ENCODE measurements at places on chromosomes 7 and 10.
A peak's percentile ranks its signal among the peaks of the same experiment; 100 is the strongest.

GRCh38 chr10:4174197-4174596 lies 389.2 kb upstream of the KLF6 start:
- DNase-seq, result no peak

DNA sequence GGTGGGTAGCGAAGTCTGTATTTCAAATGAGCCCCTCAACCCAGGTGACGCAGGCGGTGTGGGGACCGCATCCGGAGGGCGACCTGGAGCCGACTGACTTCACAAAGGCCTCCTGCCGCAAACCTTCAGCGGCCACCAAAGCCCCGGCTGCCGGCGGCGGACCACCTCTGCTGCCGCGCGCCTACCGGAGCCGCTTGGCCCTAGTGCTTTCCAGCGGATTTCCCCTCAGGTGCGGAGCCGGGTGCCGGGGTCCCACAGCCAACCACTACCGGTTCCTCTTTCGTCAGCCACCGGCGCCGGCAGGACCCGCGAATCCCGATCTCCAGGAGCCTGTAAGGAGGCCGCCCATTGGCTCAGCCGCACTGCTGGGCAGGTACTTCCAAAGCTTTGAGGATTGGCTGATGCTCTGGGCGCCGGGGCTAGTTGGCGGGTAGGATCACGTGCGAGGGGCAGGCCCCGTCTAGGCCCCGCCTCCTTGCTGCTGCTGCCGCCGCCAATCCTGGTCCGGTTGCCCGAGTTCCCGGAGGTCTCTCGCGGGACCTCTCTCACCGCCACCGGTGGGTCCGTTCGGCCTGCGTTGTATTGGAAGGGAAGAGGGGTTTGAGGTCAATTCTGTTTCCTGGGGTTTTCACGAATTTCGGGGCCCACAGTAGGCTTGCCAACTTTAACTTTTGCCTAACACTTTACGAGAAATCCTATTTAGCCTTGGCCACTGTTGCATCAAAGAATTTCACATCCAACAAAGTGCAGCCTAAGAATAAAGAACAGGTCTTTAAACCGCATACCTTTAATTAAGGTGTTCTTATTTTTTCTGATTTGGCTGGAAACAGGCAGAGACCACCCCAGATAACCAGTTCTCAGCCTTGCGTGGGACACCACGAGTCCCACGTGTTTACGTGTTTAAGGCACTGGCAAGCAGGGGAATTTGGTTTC lies at the start of gene GSTO2:
TSS of gene GSTO2 (plus strand) at position 472 of the 933 bp plus-strand sequence. CDS start 5,732 bp downstream, outside the sequence.
- DNase-seq, result peak; percentile 96

- DNase-seq, result no peak
Observed at GRCh38 chr7:100166317-100166940, 2.0 kb downstream of the GAL3ST4 start.

- DNase-seq, result no peak
Observed at GRCh38 chr7:17326378-17326777, 27.9 kb downstream of the AHR start.

DNA sequence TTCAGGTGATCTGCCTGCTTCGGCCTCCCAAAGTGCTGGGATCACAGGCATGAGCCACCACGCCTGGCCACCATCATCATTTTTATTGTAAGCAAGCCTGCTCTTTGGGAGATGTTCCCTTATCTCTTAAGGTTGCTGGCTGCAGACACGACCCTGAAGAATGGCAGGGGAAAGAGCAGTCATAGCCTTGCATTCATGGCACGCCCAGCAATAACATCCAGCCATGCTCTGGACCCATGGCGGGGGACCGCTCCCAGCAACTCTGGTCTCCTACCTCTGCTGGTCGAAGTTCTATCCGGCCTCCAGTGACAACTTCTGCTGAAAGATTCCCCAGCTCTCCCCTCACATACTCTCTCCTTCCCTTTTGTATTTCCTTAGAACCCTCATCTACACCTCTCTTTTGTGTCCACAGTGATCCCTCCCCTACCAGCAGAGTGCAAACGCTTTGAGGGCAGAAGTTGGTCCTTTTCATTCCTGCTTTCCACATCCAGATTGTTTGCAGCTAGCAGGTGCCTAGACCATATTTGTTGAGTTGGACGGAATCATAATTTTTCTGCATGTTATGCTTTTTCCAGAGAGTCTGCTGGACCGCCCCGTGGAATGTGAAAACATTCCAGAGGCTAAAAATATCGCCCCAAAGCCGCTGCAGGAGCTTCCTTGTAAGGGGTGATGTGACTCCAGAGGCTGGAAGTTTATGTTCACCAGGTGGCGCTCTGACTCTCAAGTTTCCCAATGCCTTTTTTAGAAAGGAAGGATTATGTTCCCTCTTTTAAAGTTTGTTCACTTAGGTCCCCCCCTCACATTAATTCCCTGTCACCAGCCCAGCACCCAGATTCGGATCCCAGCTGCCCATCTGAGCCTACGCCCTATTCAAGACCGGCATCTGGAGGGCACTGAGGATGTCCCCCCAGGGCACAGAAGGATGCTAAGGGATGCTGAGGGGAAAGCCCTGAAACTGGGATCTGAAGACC lies 4.3 kb upstream of the MARVELD1 start:
- peak; percentile 11 for DNase-seq

DNA sequence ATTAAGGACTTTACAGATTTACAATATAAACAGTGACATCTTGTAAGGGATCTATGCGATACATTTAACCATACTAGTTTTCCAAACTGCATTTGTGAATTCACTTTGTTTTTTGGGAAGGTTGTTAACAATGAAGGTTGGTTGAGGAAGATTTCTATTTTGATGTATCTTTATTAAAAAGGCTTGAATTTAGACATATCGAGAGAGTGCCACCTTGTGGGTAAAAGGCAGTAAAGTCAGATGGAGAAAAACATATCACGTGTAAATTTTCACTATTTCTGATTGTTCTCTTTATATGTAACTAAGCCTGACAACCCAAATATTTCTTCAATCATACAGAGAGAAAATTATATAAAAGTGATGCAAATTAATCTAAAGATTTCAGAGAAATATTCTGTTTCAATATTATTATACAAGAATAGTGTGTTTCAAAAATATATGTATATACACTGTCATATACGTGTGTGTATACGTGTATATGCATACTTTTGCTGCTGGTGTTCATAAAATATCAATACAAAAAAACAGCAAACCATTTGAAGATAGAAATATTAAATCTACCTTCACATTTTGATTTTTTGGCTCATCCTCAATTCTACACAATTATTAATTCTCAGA lies 988.6 kb downstream of the SORCS1 start:
- DNase-seq, result no peak

DNA sequence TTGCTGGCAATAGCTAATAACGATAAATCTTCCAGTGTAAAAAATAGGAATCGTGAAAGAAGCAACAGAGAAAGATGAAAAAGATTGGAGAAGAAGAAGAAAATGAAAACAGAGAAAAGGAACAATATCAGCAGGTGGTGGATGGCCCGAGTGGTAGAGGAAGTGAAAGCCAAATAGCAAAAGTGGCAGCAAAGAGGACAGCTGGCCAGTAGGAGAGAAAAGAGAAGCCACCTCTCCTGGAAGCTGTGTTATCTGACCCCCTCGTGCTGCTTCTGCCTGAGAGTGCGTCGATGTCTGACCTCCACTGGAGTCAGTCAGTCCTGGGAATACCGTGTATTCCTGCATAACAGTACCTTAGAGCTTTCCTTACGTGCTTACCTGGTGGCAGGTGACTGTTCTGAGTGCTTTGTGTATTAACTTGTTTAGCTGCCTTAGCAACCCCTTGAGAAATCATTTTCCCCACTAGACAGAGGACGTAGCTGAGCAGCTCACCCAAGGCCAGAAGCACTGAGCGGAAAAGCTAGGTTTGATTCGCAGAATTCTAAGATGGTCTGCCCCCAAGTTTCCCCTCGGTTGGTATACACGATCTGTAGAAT lies 88.3 kb downstream of the CHN2 start:
- DNase-seq, result no peak

DNA sequence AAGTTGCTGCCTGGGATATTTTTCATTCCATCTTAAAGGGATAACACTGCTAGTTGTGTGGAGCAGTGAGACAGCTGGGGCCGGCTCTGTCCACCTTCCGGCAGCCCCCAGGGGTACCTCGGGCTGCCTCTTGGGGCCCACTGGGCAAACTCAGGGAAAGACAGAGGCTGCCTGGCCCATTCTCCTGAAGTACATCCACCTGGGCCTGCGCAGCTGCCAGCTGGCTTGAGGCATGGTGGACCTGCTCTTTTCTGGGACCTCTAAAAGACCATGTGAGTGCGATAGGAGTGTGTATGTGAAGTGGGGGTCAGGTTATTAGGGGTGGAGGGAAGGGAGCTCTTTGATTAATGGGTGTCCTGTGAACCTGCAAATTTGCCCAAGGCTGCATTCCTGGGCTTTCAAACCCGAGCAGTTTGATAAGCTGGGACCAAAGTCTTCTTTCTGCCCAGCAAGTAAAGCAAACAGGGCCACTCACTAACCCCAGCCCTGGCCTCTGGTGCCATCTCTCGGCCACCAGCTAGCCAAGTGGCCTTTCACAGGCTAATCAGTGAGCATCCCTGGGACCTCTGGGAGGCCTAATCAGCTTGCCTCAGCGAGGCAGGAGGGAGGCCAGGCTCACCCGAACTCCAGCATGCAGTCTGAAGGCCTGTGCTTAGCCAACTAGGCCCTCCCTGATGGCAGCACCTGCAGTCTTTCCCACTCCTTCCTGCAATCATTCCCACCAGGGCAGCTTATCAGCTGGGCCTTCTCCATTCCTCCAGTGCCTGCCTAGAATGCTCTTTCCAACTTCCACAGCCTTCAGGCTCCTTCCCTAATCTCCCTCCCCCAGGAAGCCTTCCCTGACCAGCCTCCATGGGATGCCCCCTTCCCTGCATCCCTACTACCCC lies 954.7 kb upstream of the ZNF722 start:
- DNase-seq, result no peak

- no peak for DNase-seq
Observed at GRCh38 chr10:15172306-15172840, 3.9 kb upstream of the NMT2 start.

- DNase-seq, result no peak
Observed at GRCh38 chr7:155288055-155288454, 9.6 kb upstream of the INSIG1 start.

- no peak for DNase-seq
Observed at GRCh38 chr7:51640841-51641240, 324.2 kb upstream of the COBL start.
